ENCODE measurements at places on chromosomes 16 and 17.

DNA sequence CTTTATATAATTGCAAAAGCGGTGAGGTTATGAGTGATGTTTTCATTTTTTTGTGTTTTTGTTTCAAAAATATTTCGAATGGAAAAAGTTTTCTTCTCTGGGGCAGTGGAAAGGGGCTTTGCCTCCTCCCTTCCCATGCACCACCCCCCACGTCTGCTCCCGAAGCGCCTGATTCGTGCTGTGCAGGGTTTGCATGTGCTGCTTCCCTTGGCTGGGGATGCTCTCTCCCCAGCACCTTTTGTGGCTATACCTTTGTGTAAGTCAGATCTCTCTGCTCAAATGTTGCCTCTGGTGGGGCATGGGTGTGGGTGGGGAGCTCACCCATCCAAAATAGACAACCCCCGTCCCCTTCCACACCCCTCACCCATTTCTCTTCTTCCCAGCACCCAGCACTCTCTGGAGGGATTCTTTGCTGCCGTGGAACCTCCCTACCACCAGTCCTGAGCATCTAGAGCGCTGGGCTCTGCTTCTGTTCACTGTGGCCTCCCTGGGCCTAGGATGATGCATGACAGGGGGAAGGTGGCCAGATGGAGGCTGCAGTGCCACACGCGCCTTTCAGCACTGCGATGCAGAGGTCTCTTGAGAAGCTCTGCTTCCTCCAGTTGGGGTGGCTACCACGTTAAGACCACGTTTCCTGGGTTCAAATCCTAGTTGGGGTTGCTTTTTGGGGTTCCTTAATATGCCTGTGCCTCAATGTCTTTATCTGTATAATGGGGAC, 71.2 kb downstream of the IRF8 start:
- no peak for DNase-seq

GRCh38 chr16:51150888-51151320, at the start of gene SALL1:
SALL1 (minus strand) TSS chr16:51151270; CDS start chr16:51151241, 29 bp downstream.
- DNase-seq = no peak

- DNase-seq = no peak
Measured at GRCh38 chr16:8863594-8864424, 5.0 kb downstream of the CARHSP1 start.

GRCh38 chr16:3879258-3879886, 1.1 kb downstream of the CREBBP start:
- DNase-seq = peak; percentile 20

DNA sequence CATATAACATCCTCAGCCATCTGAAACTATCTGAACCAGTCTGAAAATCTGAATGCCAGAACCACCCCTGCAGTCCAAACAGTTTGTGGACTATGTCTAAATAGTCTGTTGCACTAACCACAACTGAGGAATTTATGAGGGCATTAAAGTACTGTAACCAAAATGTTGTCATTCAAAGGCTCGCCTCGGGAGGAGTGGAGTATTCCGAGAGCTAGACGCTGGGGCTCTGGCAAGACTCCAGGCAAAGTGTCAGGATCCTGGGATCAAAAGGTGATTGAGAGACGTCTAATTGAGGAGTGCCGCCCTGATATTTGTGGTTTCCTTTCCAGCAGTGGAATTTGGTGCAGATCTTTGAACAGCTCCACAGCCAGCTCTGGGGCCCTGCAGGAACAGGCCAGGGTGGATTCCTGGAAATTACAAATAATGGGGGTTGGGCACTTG, 142.9 kb upstream of the MYOCD start:
- no peak for DNase-seq

DNA sequence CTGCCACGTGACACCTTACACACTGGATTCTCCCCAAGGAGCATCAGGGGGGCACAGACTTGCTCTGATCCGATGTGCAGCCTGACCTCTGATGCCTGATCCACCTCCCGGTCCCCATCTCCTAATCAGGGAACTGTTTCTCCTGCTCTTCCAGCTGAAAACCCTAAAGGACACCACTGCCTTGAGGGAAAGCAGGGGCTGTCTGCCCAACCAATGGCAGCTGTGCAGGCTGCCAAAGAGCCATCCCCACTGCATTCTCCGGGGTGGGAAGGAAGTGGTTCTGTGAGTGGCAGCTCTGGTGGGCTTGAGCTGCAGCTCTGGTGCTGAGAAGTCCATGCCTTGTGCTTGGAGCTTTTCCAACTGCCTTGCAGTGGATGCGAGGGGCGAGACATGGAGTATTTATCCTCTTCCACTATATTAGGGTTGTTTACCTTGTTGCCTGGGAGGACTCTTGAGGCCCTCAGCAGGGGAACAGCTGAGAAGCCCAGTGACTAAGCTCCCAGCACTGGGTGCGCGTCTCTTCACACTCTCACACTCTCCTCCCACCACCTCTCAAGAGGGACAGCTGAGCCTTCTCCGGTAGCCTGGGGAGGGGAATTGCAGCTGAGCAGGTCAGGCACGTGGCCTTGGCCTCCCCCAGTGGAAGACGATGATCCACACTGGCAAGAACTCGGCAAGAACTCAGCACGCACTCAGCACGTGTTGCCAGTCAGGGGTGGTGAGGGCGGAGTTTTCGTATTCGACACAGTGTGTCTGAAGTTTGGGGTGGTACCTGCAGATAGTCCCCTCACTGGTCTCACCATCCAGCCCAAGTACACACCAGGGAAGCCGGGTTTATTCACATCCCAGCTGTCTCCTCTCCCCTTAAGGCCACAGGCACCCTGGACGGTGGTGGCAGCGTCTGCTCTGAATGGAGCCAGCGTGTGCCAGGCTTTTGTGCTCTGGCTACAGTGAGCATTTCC, 21.1 kb upstream of the SPATA32 start:
- DNase-seq = no peak

DNA sequence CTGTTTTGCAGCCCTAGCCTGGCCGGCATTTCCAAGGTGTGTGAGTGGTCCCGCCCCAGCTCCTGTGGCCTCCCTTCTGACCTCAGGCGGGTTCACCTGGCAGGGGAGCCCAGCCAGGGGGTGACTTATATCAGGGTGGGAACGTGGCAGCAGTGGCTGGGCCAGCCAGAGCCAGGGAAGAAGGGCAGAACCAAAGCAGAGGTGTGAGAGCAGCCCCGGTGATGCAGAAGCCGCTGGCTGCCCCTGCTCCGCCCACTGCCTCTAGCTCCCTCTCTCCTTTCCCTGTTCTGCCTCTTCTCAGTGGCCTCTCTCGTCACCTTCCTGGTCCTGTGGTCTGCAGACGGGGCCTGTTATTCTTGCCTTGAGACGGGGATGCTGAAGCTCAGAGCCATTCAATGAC, 12.1 kb downstream of the MGAT5B start:
- DNase-seq = no peak

- no peak for DNase-seq
Measured at GRCh38 chr17:57357392-57357784, 101.1 kb downstream of the MSI2 start.

DNA sequence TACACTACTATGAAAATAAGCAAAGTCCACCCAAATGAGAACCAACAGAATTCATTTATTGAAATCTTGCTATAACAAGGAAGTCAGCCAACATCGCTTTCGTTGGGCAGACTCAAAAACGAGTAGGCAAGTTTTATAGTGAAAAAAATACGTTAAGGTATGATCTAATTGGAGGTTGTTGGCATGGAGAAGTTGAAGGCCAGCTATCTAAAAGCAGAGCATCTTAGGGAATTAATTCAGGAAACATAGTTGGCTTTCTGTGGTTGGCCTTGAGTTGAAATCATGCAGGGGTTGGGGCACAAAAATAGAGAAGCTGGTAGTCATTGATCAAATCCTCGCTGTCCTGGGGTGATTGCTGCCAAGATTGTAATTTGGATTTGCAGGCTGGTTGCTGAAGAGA, 118.3 kb downstream of the PPM1E start:
- DNase-seq = no peak

DNA sequence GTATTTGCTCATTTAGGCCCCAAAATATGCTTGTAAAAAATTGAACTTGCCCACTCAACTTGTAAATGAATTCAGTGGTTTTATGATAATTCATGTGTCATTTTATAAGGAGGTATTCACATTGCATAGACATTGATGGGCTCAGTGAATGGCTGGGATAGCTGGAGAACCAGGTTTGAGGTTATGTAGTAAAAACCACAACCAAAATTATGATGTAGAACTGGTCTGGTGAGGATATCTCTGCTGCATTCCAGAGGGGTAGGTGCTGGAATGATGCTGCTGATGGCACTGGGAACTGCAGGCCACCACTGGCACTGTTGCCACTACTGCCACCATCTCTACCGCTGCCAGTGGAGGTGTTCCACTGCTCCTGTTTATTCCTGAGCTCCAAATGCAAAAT, 21.5 kb upstream of the RABEP1 start:
- no peak for DNase-seq
